ENCODE measurements at places on chromosomes 11 and 22. TPM values are rescaled to one million over a fixed set of nuclear protein-coding genes. Genes with fewer than 3 reads are reported as not detected.

The SORL1 gene
- 12.5 TPM for total RNA-seq

The MPZL2 gene
- total RNA-seq, result 52.5 TPM

The B3GAT1 gene
- total RNA-seq, result not detected

The EXPH5 gene
- 122 TPM for total RNA-seq

The TP53I11 gene
- total RNA-seq, result 48.1 TPM

The ARFGAP2 gene
- 239 TPM for total RNA-seq

The FHIP1B gene
- 47.0 TPM for total RNA-seq

The PLAAT4 gene
- total RNA-seq, result 8.3 TPM

The OR52N4 gene
- not detected for total RNA-seq

The SCGB1D2 gene
- 1,012 TPM for total RNA-seq

The MS4A7 gene
- total RNA-seq, result 5.7 TPM

The XKR3 gene
- not detected for total RNA-seq

The ZNF280A gene
- not detected for total RNA-seq

The RFPL3 gene
- total RNA-seq, result not detected

The NLRP6 gene
- total RNA-seq, result 0.32 TPM

The SEC14L6 gene
- 27.5 TPM for total RNA-seq

The KIF18A gene
- 1.5 TPM for total RNA-seq

All from lower leg skin (tissue), 4 donors.